Lower leg skin (tissue), 4 donors: ENCODE measurements at places on chromosomes 4 and X. TPM values are rescaled to one million over a fixed set of nuclear protein-coding genes. Genes with fewer than 3 reads are reported as not detected.

Gene PTCHD1
- total RNA-seq: 0.08 TPM

Gene GPR143
- 4.4 TPM for total RNA-seq

Gene TSPAN6
- 13.3 TPM for total RNA-seq

Gene RAB39B
- total RNA-seq: 0.16 TPM

Gene SPANXN5
- total RNA-seq: not detected

Gene HSFX4
- not detected for total RNA-seq

Gene DDIT4L
- 2.2 TPM for total RNA-seq

Gene TXK
- 1.2 TPM for total RNA-seq

Gene MCF2
- 0.13 TPM for total RNA-seq

Gene MGAT4D
- total RNA-seq: not detected

Gene MAGEE2
- 0.19 TPM for total RNA-seq

Gene FGF5
- total RNA-seq: not detected

Gene XKRX
- 53.3 TPM for total RNA-seq

Gene CPE
- 53.2 TPM for total RNA-seq

Gene PPARGC1A
- total RNA-seq: 19.9 TPM

Gene TRIM75
- total RNA-seq: not detected

Gene TAPT1
- total RNA-seq: 31.0 TPM

Gene CT45A5
- not detected for total RNA-seq

Gene JAKMIP1
- total RNA-seq: not detected

Gene CXXC4
- 0.91 TPM for total RNA-seq

Gene MAGEE1
- total RNA-seq: 3.7 TPM

Gene MAGEA6
- not detected for total RNA-seq

Gene KLHL34
- 0.29 TPM for total RNA-seq

Gene RPGR
- total RNA-seq: 33.4 TPM

Gene TMEM31
- not detected for total RNA-seq
